ENCODE measurements at places on chromosomes 16 and 17.

GRCh38 chr16:53358884-53359283 is 75.4 kb upstream of the RBL2 start:
- no peak for DNase-seq

DNA sequence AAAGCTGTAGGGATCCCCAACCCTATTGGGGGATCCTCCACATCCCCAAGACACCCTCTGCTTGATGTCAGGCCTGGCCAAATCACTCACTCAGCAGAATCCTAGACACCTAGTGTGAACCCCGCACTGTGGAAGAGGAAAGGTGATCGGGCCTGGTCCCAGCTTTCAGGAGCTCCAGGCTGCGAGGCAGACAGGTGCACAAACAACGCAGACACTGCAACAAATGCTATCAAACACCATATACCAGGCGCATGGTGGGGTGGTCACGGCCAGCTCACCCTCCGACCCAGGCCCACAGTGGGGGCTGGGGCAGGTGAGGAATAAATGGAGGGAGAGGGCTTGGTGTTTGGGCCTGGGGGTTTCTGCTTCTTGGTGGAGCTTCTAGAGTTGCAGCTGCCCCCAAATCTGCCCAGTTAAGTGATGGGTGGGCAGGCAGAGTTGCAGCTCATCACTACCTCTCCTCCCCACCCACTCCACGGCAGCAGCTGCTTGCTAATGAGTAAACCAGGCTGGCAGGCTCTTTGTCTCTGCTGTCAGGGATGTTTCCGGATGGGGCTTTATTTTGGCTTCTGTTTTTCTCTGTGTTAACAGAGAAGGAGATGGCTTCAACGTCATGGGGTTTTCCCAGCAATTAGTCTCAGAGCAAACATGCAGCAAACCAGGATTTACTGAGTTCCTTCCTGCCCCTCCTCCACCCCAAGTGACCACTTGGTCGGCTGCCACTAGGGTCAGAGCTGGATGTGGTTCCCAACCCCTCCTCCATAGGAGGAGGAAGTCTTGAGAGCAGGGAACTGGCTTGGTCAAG is 46.6 kb downstream of the PECAM1 start:
- peak; percentile 88 for DNase-seq

- DNase-seq: no peak
Observed at GRCh38 chr17:81715872-81716673, 4.0 kb downstream of the SLC25A10 start.

DNA sequence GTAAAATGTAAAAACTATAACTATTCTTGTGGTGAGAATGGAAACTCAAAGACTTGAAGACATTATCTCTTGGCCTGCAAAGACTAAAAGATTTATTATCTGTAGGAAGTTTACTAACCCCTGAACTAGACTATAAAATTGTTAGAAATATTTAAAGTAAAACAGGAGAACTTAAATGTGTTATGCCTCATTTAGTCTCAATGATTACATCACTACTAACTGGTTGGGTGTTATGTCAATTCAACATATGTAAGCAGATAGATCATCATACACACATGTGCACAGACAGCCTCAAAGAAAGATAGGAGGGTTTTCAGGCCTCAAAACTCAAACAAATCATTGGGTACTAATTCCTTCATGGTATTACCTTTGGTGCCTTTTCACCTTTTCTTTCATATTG is 7.6 kb downstream of the STX8 start:
- no peak for DNase-seq

DNA sequence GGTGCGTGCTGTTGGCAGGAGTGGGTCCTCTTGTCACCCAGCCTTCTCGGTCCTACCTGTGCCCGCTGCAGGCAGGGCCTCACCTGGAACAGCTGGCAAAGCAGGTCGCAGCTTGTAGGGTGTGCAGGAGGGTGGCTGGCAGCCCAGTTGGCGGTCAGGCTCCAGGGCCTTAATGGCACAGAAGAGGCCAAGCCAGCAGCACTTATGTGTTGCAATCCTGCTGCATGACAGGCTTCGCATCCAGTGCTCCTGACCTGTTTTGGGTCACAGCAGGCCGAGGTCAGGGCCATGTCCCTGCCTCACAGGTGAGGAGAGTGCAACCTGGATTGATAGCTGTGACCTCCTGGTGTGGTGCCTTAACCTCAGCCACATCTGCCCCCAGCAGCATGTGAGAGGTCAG is 31.9 kb downstream of the ZC3H18 start:
- no peak for DNase-seq

GRCh38 chr17:9004132-9004960 is 17.0 kb upstream of the NTN1 start:
- no peak for DNase-seq

Data from GM23248 (cell line).